Stimulated activated CD4-positive, alpha-beta T cell treated with anti-CD3 and anti-CD28 coated beads, Interleukin-1b, Interleukin-23, amount 100 ng/mL, for 1 hour (primary cell): ENCODE measurements at places on chromosomes 7 and 10.

GRCh38 chr7:4818000-4818794 lies 42.8 kb downstream of the AP5Z1 start:
- DNase-seq, result no peak

DNA sequence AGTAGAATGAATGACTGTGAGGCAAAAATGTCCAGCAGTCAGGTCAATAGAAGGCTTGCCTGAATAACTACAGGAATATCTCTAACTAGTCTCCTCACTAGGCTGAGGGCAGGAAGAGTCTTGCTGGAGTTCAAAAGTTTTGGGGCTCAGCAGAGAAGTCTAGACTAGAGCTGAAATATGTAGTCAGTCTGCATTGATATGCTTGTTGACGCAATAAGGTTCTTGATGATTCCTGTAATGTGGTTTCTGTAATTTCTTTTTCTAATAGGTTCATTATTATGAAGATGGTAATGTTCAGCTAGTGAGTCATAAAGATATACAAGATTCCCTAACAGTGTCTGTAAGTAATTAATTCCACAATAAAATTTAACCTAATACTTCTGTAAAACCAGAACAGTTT lies 41.5 kb upstream of the ST7 start:
- DNase-seq, result no peak

DNA sequence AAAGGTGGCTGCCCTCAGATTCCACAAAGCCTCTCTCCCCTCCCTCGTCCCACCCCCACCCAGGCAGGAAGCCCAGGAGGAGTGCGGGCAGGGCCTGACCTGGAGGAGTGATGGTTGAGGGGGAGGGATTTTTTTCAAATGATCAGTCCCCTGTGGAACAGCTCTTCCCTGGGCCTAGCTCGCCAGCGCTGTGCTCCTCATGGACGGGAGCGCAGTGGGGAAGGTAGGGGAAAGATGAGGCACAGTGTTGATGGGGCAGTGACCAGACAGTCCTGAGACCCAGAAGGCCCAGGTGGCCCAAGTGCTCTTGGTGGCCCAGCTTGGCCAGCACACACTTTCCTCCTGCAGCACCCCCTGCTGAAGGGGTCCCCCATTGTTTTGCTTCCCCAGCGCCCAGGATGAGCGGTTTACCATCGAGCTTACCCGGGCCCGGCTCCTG lies 8.5 kb downstream of the SAP25 start:
- DNase-seq, result no peak

DNA sequence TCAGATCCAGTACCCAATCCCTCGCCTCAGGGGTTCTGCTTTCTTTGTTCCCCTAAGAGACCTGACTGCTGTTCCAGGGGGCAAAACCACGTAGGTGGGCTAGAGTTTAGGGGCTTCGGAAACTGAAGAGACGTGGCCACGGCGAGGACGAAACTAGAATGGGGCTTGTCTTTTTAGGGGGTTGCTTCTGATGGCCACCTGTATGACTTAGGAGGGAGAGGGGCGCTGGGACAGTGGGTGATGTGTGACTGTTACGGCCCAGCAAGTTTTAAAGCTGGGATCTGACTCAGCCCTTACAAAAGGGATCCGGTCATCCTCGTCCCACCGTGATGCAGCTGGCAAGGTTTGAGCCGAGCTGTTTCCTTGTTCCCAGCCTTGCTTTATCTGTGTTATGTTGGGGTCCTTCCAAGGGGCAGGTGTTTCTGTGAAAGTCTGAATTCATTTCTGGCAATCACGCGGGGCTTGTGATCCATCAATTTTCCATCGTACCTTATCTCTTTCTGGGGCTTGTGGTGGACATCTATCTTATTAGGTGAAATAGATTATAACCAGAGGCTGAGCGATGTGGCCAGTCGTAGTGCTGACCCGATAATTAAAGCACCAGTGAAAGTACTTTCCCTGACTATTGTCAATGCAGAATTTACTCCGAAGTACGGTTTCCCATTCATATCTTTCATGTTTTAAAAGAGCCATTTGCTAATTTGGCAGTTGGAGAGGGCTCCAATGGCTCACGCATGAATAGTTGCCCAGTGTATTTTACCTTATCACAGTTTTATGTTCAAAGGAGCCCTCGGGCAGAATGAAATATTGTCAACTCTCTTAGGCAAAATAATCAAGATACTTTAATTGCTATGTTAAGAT lies 830 bp downstream of the MET start:
- DNase-seq, result no peak

GRCh38 chr7:25391295-25391861 lies 163.1 kb upstream of the NPVF start:
- no peak for DNase-seq

- no peak for DNase-seq
These were observed 180.4 kb downstream of the TSPAN12 start for GRCh38 chr7:120677535-120677934.

- DNase-seq, result no peak
These were observed 353.9 kb downstream of the TFEC start for GRCh38 chr7:115676707-115677106.

GRCh38 chr10:101686133-101686925 lies 8.6 kb downstream of the FBXW4 start:
- DNase-seq, result no peak

- DNase-seq, result no peak
These were observed 16.8 kb upstream of the ZNF467 start for GRCh38 chr7:149790146-149790548.

DNA sequence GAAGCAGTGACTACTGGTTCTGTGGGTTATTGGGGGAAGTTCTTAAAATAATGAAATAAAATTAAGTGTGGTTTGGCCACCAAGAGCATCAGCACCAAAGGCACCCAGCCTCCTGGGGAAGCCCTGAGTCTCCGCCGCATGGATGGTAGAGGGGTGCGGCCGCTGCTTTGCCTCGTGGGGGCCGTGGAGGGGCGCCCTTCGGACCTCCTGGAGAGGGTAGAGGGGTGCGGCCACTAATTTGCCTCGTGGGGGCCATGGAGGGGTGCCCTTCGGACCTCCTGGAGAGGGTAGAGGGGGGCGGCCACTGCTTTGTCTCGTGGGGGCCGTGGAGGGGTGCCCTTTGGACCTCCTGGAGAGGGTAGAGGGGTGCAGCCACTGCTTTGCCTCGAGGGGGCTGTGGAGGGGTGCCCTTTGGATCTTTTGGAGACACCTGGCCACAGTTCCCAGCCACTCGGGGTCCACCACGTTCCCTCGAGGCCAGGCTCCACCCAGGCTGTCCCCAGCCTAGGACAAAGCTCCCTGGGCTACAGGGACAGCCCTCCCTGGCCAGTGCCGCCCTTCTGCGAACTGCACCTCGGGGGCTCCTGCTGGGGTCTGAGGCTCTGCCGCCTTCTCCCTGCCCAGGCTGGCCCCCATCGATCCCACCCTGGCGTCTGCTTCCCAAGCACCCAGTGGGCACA lies 535.1 kb downstream of the PTPRN2 start:
- DNase-seq, result no peak

GRCh38 chr10:23439961-23440889 lies 1.4 kb downstream of the OTUD1 start:
- DNase-seq, result no peak

GRCh38 chr7:135348493-135348892 lies 114.9 kb downstream of the STRA8 start:
- no peak for DNase-seq

DNA sequence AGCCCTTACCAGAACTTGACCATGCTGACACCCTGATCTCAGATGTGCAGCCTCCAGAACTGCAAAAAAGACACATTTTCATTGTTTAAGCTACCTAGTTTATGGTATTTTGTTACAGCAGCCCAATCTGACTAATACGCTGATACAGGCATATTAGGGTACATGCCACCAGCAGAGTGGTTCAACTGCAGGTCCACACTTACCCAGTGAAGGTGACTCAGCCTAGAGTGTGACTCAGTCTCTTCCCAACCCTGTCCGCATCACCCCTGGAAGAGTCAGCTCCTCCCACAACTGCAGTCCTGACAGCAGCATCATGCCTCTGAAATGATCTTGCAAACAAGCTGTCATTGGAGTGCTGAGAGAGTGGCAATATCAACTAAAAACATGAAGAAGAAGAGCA lies 30.8 kb upstream of the GOT1 start:
- DNase-seq, result no peak

DNA sequence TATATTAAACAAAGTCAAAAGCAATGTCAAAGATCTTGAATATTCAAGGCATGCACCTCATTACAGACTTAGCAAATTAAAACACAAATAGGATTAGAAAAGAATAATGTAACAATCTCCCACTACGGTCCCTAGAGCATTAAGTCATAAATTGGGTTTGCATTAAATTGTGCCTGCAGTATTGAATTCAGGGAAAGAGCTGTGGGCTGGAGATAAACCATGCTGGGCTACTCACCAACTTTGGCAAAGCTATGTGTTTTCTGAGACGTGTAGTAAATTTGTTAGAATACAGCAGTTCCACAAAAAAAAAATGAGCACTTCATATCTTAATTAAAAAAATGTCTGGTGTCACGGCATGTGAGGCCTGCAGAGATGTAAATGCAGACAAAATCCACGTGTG lies 241.6 kb downstream of the SNX10 start:
- DNase-seq, result no peak

DNA sequence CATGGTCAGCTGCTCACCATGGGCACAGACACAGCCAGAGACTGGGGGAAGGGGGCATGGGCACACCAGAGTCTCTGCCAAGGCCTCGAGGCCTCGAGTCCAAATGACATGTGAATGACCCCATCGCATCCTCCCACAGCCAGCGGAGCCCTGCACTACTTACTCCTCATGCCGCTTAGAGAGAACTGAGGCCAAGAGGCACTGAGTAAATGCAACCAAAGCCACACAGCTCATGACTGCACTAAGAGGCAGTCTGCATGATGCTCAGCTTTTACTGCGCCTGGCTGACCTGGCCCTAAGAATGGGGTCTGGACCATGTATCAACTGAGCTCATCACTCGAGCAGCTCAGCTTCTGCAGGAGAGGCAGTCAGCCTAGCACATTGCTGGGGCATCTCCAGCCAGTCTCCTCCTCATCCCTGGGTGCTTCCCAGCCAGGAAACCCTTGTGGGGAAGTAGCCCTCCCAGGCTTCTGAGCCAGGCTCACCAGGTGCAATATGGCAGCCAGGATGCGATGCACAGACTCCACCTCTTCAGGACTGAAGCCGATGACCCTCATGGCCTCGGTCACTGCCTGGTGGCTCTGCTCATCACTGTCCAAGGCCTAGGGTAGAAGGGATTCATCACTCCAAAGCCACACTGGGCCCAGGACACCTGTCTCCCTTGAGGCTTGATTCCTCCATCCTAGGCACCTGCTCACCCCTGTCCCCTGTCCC lies 7.5 kb downstream of the MYO1G start:
- DNase-seq, result no peak

DNA sequence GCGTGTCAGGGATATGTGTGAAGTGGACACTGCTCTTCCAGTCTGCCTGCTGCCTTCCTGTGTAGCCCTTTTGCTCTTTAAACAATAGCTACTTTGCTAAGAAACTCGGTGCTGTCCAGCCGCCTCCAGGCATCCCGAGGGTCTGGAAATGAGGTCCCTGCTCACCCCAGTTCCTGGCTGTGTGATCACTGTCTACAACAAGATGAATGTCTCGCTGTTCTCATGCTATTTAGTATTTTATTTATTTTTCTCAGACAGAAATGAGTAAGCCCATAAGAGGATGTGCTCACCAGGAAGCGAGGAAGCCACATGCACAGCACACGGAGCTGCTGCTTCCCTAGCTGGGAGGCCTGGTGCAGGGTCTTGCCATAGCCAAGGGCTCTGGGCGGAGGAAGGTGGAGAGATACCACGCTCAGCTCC lies 167.0 kb upstream of the PITRM1 start:
- no peak for DNase-seq

GRCh38 chr7:105685161-105685560 lies 103.9 kb upstream of the EFCAB10 start:
- no peak for DNase-seq

DNA sequence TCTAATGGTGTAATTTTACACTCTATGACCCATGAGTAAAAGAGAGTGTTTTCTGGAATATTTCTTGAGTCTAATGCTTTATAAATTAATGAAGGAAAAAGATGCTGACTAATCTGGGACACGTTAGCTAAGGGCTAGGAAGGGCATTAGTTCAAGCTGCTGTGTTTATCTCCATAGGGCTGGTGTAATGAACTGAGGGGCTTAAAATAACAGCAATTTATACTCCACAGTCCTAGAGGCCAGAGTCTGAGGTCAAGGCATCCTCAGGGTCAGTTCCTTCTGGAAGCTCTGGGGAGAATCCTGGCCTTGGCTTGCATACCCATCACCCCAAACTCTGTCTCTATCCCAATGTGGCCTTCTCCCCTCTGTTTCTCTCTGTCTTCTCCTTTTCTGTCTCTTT lies 105.2 kb upstream of the PFKP start:
- no peak for DNase-seq

DNA sequence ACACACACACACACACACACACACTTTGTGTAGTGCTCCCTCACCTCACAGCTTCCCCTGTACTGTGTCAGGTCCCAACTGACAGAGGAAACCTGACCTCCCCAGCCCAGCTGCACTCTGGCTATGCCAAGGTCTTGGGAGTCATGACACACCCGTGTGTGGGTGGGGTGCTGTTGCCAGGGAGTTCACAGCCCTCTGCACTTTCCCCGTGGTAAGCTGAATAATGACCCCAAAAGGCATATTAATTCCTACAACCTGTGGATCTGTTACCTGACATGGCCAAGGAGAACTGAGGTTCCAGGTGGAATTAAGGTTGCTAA lies 8.9 kb upstream of the NANOS1 start:
- DNase-seq, result no peak

DNA sequence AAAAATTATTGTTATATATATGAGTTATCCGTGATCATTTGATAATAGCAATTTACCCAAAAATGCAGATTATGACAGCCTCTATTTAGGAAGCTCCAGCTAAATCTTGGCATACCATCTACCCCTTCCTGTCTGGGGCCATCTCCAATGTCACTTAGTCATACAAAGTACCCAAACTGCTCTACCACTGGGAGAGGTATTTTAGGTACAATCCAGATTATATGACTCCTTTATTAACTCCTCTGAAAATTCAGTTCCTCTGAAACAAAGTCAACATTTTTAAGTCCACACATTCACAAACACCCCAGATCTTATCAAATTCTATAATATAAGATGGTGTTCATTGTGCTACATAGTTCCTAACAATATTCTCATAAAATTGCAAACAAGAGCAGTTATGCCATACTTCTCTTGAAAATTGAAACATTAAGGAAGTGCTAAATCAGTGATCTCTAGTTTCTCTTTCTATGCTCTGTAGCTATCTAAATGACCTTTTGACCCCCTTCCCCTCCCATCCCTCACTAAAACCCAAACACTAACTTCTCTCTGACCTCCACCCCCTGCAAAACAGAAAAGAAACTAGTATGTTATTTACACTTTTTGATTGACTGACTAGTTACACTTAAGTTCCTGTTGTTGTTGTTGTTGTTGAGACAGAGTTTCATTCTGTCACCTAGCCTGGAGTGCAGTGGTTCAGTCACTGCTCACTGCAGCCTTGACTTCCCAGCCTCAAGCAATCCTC lies 16.4 kb downstream of the HOXA1 start:
- DNase-seq, result no peak

- peak; percentile 33 for DNase-seq
These were observed 11.8 kb upstream of the CAMK2G start for GRCh38 chr10:73886085-73886529.

DNA sequence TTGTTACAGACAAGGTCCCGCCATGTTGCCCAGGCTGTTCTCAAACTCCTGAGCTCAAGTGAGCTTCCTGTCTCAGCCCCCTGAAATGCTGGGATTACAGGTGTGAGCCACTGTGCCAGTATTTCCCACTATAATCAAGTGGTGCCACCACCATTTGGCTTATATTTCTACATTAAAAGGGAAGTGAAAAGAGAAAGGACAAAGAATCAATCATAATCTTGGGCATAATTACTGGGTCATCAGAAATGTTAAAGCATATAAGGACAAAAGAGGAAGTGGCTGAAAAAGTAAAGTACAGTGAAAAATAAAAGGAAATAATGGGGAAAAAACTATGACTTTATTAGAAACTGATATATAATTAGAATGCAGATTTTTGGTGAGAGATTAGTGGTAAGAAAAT lies 25.7 kb upstream of the ENTPD1 start:
- DNase-seq, result no peak
